GM10248 (cell line): ENCODE measurements at places on chromosomes 7 and 10.

GRCh38 chr7:19670806-19671205 is 38.0 kb downstream of the POLR1F start:
- no peak for DNase-seq

DNA sequence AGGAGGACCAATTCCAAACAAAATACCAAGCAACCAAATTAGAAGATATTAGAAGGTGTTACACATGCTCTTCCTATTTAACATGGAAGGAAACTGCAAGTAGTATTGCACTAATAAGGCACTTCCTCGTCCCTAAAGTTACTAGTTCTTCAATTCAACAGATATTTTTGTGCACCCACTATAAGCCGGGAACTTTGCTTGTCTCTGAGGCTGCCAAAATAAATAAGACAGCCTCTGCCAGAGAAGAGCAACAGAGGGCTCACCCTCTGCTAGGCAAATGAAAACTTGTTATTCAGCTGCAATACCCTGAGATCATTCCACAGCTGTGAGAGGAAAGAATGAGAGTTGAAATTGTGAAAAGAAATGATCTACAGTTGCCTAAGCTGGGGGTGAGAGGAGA is 37.4 kb upstream of the GSAP start:
- DNase-seq: no peak

DNA sequence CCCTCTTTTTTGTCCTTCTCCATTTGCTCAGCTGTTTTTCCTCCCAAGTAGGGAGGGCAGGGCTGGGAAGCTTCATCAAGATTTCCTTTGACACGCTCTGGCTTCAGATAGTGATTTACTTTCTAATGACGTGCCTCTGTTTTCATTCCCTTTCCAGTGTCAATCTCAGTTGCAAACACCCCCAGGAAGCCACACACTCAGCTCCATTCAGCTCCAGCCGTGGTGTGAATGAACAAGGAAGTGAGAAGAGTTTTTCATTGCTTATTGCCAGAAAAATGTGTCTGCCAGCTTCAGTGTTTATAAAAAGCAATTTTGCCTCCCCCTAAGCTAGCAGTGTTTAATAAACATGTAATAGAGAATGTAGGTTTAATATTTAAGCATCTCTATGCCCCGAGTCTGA is 108.7 kb upstream of the DPP6 start:
- no peak for DNase-seq

DNA sequence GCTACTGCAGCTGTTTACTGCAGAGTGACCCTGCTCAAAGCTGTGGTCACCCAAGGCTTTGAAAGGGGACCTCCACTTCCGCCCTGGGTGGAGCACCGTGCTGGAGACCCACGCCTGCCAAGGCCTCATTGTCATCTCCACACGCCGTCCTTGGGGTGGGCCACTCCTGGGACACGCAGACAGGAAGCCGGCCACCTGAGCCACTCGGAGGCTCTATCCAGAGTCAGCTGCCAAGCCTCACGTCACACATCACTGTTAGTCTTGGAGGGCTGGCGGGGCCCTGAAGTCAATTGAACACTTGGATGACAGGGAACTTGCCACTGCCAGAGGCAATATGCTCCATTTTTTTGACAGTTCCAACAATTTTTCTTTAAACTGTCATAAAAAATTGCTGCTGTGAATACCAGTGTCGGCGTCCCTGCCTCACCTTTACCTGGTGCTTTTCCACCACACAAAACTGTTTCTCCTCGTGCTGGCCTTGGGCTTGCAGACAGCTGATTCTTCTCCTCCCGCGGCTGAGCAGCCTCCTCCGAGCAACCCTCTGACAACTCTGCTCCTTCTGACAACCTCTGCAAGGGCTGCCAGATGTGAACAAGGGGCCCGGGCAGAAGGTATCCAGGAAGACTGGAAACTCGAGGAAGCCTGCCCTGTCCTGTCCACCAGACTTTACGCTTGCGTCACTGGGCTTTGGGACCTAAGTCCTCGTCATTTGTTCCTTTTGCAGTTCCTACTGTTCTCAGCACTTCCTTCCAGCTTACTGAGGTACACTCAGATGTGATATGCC is 81.9 kb downstream of the EGFR start:
- DNase-seq: no peak

DNA sequence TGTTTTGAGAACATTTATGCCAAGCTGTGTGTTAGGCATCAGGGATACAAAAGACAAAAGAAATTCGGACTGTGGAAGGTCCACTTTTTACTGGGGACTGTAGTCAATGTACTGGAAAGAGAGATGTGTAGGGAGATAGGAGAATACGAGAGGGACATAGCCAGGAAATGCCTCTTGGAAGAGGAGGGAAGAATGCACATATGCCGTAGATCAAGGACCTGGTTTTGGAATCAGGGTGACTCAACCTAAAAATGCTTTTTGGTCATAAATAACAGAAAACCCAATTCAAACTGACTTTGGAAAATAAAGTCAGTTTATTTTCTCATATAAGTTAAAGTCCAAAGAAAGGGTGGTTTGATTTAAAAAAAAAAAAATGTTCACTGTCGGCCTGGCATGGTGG is 140.3 kb upstream of the TCF7L2 start:
- no peak for DNase-seq

DNA sequence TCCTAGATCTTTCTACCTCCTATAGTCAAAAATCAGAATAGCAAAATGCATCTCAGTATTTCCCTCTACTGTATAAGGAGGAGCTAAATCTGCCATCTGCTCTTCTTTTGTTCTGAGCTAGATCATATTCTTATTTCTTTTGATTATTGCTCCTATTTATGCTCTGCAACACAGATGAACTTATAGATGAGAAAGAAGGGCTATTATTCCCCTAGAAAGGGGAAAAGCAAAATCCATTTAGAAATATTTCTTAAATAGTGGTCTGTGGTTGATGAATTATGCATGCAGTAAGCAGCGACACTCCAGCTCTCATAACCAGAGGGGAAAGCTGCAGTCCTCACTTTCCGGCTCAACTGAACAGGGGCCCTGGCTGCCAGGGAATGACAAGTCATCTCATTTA is 207.3 kb upstream of the SORCS1 start:
- DNase-seq: no peak

GRCh38 chr10:33334153-33334804 is at the start of gene NRP1:
TSS of gene NRP1 (minus strand) at chr10:33334667. CDS start at chr10:33334382, 285 bp downstream.
- peak; percentile 29 for DNase-seq

DNA sequence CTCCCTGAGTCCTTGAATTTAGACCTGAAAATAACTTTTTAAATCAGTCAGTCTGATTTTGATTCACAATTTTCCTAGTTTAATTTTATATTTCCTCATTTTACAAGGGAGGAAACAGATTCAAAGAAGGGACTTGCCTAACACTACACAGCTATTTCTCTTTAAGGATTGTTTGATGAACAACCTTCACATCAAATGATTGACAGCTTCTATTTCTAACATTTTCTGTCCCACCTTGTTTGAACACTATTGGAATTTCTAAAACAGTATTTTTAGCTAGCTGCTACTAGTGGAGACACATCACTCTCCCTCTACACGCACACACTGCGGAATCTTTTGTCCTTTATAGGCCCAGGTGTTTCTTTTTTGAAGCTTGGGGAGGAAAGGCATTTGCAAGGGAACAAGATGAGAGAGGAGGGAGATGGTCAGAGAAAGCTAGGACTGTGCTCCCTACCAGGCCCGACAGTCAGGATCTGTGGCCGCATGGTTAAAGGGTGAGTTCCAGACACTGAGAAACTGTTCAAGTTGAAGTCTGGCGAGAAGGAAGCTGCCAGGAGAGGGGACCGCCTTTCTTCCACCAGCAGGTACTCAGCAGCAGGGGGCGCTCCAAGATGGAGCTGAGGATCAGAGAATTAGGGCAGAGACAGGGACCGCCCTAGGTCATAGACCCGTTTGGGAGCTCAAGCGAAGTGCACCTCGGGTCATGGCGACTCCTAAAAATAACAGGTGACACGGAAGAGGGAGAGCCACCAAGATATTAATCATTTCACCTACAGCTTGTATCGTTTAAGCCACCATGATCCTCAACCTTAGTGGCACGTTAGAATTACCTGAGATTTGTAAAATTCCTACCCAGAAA is 49.7 kb downstream of the DNAJC12 start:
- peak; percentile 77 for DNase-seq

- no peak for DNase-seq
Observed at GRCh38 chr7:2093215-2093842, 139.4 kb downstream of the MAD1L1 start.

- DNase-seq: no peak
Observed at GRCh38 chr10:61024856-61025201, 80.8 kb upstream of the RHOBTB1 start.

- DNase-seq: no peak
Observed at GRCh38 chr10:73837072-73837471, 25.7 kb upstream of the NDST2 start.
